Naive thymus-derived CD8-positive, alpha-beta T cell (primary cell): ENCODE measurements at places on chromosomes 11 and 22. TPM values are rescaled to one million over a fixed set of nuclear protein-coding genes. Genes with fewer than 3 reads are reported as not detected.
A peak's percentile ranks its signal among the peaks of the same experiment; 100 is the strongest.

Gene OR5F1
- polyA plus RNA-seq, result not detected

Gene IFITM5
- not detected for polyA plus RNA-seq

Gene NELL1
- polyA plus RNA-seq, result not detected

GRCh38 chr11:9568854-9569587 is 4.4 kb upstream of the WEE1 start:
- DNase-seq, result no peak

DNA sequence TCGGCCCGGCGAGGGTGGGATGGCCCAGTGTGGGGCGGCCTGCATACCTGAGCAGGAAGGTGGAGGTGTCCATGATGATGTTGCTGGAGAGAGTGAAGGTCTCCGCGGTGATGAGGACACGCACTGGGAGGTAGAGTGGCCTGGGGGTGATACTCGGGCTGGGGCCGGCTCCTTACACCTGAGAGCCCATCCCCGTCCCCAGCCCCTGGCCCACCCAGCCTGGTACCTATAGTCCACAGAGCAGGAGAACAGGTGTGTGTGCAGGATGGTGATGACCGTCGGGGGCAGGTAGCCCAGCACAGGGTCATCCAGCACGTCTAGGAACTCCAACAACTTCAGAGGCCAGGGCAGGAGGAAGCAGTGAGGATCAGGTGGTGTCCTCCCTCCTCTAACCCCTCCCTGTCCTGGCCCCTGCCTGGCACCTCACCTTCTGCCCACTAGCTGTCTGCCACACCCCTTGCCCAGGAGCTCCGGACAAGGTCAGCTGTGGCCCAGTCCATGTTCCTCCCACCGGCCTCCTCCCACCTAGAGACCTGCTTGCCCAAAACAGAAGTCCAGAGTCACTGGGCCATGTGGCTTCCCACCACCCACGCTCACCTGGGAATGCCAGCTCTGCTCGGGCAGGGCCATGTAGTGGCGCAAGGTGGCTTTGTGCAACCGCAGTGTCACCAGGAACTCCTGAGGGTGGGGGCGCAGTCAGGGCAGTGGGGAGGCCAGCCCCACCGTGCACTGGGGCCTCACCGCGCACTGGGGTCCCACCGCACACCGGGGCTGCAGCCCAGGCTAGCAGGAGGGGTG is 11.3 kb downstream of the ATG2A start:
- no peak for DNase-seq

GRCh38 chr11:66071381-66071801 is 1.3 kb downstream of the PACS1 start:
- peak; percentile 22 for DNase-seq

DNA sequence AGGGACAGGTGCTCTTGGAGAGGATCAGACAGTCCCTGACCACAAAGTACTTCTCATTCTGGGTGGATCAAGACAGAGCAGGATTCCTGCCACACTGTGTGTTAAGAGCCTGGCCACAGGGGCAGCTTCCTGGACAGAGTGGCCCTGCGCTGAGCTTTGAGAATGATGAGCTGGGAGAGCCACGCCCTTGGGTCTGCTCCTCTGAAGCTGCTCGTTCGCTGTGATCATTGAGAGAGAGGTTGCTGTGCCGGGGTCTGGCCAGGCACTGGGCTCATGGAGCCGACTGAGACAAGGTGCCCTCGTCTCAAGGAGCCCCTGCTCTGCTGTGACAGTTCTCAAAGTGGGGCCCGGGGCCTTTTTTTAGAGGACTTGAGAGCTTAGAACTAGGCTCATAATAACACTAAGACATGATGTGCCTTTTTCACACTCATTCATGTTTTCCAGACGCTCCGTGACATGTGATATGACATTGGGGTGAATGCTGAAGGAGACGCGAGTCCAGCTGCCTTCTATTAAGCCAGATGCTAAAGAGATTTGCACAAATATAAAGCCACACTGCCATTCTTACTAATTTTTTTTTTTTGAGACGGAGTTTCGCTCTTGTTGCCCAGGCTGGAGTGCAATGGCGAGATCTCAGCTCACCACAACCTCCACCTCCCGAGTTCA is 1.6 kb upstream of the MFRP start:
- DNase-seq, result no peak

- no peak for DNase-seq
These were observed 1.6 kb downstream of the MARK2 start for GRCh38 chr11:63840356-63841060.

DNA sequence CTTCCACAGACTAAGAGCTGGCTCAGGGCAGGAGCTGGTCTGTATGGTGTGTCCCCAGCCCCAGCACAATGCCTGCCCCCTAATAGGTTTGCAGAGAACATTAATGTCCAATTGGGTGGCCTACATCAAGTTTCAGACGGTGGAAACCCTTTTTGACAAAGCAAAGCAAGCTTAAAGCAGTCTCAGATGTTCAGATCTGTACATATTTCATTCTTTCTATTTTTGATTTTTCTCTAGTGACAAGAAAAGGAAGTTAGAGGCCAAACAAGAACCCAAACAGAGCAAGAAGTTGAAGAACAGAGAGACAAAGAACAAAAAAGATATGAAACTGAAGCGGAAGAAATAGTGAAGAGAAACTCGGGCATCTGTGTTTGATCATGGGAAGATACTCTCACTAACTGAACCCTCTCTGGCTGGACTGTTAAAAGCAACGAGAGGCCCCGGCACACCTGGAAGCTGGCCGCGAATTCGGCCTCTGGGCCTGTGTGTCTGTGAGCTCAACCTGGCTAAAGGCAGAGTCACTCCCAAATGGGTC is 40.5 kb downstream of the NAT10 start:
- DNase-seq, result no peak

- DNase-seq, result no peak
These were observed 187.6 kb downstream of the MSANTD4 start for GRCh38 chr11:105834461-105834860.
